ENCODE measurements at places on chromosomes 16 and 17.

- DNase-seq: no peak
These were observed 5.1 kb downstream of the ITGA2B start for GRCh38 chr17:44384281-44384822.

DNA sequence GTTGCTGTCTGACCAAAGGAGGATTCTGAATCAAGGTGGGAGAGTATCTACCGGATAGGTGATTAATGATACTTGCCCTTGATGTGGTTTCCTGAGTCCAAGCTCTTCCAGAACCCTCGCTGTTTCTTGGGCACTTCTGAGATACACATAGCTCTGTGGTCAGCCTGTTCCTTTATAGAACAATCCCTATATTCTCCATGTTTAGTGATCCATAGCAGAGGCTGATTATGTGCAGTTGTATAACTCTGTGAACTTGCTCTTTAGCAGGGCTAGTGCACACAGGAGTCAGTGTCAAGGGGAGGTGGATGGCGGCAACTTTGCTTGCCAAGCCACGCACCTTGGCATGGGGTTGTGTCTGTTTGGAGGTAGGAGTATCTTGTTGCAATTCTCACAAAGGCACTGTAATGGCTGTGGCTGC is 36.1 kb downstream of the ARL4D start:
- DNase-seq: no peak

GRCh38 chr17:32971171-32971570 is 20.5 kb upstream of the SPACA3 start:
- no peak for DNase-seq

- DNase-seq: no peak
These were observed 594 bp upstream of the SLC22A31 start for GRCh38 chr16:89200850-89201411.

DNA sequence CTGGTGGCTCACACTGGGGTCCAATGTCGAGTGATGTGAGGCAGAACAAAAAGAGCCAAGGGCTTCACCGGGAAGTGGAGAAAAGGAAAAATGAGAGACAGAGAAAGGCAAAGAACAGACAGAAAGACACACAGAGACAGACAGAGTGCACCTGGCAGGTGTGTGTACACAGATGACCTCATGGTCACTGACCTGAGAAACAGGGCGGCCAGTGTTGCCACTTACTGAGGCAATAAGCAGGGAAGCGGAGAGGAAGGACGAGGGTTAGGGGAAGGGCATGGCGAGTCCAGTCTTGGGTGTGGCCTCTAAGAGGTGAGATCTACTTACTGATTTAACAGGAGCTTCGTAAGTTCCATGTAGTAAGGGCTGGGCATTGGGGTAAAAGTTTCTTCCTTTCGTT is 7.5 kb downstream of the GINS2 start:
- DNase-seq: no peak

GRCh38 chr16:47927330-47927729 is 228.5 kb downstream of the ABCC12 start:
- no peak for DNase-seq

- no peak for DNase-seq
These were observed 15.3 kb downstream of the NFATC3 start for GRCh38 chr16:68100488-68100887.

DNA sequence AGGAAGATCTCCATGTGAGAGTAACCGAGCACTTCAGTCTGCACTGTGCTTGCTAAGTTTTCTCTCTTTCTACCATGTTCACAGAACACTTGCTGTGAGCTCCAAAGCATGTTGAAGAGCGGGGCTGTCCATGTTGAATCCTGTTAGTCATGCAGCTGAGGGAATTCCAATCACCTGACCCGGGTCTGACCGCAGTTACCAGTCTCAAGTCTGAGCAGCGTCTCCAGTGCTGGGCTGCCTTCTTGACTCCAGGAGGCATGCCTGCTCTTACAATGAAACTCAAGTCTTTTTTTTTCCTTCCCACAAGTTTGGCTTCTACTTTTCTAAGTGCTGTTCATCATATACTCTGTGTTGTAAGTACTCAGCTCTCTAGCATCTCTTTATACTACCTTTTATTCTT is 44.3 kb downstream of the HOXB1 start:
- peak; percentile 80 for DNase-seq

DNA sequence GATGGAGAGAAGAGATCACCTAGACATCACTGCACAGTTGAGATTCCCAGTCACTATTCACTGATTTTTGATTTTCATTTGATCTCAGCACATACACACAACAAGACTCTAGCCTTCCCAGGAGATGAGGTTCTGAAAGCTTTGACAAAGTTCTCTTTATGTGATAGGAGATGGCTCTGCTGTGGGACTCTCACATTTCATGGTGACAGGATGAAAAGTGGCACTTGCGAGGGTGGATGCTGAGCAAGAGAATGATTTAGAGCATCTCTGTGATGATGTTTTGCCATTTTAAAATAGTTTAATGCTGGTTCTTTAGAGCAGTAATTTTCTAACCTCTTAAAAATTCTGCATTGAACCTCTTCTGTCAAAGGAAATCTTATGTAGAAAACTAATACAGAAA is 113.3 kb upstream of the CA10 start:
- DNase-seq: no peak
